ENCODE measurements at places on chromosomes 16 and 17.

DNA sequence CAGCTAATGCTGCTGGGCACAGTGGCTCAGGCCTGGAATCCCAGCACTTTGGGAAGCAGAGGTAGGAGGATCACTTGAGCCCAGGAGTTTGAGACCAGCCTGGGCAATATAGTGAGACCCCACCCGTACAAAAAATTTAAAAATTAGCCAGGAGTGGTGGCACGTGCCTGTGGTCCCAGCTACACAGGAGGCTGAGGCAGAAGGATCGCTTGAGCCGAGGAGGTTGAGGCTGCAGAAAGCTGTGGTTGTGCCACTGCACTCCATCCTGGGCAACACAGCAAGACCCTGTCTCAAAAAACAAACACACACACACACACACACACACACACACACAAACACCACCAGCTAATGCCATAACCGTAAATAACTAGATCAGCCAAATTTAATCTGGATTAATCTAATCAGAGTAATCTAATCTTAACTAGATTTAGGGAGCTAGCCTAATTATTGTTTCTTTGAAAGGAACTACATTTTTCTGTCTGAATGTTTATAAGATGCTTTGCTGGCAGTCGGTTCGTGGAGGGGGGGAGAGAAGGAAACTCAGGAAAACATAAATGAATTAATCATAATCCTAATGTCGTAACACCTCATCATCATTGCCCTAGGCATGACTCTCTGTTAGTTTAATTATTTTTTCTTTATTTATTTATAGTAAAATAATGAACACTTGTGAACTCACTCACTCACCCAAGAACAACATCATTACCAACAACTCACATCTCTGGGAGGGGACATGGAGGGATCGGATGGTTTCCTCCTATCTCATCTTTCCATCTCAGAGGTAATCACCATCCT, 12.5 kb upstream of the RBBP6 start:
- no peak for DNase-seq

DNA sequence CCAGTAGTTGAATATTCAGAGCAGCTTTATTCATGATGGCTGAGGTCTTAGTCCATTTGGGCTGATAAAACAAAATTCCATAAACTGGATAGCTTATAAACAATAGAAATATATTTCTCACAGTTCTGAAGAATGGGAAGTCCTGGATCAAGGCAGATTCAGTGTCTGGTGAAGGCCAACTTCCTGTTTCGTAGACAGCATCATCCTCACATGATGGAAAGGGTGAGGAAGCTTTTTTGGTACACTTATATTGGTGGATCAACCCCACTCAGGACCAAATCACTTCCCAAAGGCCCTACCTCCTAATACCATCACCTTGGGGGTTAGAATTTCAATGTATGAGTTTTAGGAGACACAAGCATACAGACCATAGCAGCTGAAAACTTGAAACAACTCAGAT, 224.2 kb downstream of the CYB561 start:
- no peak for DNase-seq

DNA sequence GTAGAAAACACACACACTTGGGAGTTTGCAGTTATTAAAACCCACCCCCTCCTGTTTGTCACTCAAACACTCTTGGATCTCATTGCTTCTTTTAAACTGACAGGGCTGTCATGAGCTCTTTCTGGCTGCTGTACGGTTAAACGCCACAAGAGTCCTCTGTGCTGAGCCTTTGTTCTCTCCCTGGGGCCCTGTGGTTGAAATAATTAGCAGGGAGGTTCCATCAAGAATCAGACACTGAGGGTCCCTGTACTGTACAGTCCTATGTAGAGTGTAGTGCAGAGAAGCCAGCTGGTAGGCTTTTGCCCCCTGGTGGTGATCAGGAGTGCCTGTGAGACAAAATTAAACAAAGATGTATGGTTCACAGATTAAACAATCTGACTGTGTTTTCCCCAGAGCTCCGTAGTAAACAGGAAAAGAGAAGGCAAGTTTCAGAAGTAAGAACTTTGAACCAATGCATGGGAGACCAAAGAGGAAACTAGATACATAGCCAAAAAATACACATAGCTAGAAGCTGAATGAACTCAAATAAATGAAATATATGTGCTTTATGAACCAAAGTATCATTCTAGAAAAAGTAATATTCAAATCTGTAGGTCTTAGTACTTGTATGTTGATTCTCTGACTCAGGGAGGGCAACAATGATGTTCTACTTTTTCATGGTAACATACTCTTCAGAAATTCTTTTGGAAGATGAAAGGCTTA, 1.4 kb upstream of the SSH2 start:
- peak; percentile 82 for DNase-seq

DNA sequence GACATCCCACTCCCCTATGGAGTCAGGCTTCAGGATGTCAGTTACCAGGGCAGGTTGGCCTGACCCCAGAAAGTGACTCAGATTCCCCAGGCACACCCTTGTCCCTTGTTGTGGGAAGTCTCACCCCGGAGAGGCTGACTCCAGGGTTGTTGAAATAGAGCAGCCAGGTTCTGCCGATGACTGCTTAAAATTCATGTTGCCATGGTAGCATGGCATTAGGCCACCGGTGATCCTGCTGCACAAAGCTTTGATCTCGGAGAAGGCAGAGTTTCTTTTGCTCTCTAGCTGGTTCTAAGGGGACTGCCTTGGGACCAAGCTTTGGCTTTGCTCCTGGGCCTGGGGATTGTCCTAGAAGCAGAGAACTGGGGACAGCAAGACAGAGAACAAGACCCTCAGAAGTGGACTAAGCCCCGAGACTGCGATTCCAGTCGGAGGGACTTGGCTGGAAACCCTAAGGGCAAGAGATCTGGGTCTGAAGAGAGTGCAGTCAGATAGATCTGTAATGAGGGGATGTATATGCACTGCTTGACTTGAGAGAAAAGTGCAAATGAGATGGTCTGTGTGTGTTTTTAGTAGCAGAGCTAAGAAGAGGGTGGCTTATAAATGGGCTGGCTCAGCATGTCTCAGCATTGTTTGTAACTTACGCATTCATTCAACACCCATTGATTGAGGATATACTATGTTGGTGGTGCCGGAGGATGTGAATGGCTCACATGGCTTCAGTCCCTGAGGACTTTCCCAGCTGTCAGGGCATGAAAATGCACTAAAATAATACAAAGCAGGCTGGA, 106.9 kb downstream of the RGS9 start:
- no peak for DNase-seq

GRCh38 chr16:27620541-27620940, 70.6 kb downstream of the KATNIP start:
- no peak for DNase-seq

DNA sequence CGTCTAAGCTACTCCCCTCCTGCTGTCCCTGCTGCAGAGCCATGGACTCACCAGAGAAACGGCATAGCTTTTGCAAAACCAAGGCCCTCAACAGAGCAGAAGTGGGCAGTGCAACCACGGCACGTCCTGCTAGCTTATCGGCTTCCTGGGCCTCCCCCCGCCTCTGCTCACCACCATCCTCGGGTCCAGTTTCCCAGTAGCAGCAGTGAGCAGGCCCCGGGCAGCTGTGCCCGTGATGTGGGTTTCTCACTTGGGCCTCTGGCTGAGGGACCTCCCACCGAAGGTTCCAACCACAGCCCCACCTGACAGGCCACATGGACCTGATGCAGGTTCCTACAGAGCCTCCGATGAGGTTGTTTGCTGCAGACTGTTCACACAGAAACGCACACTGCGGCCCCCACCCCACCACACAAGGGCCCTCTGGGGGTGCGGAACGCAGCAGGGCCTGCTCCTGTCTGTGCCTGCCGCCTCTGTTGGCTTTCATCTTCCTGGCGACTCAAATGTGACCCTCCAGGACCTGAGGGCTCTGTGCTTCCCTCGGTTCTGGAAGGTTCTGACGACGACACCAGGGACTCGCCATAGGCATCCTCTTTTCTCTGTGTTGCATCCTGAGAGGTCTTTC, 24.8 kb downstream of the PDIA2 start:
- no peak for DNase-seq

GRCh38 chr17:59315866-59316265, 15.6 kb upstream of the YPEL2 start:
- no peak for DNase-seq

- no peak for DNase-seq
Observed at GRCh38 chr17:18262641-18263040, 2.2 kb downstream of the MIEF2 start.

DNA sequence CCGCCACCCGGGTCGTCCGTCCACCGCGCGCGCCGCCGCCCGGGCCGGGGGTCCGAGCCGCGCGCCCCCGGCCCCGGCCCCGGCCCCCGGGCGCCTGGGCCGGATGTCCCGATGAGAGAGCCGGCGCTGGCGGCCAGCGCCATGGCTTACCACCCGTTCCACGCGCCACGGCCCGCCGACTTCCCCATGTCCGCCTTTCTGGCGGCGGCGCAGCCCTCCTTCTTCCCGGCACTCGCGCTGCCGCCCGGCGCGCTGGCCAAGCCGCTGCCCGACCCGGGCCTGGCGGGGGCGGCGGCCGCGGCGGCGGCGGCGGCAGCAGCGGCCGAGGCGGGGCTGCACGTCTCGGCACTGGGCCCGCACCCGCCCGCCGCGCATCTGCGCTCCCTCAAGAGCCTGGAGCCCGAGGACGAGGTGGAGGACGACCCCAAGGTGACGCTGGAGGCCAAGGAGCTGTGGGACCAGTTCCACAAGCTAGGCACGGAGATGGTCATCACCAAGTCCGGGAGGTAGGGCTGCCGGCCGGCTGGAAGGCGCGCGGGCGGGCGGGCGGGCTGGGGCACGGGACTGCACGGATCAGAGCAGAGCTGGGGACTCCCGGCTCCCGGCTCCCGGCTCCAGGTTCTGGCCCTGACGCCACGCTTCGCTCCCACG, 548 bp downstream of the TBX2 start:
- no peak for DNase-seq

DNA sequence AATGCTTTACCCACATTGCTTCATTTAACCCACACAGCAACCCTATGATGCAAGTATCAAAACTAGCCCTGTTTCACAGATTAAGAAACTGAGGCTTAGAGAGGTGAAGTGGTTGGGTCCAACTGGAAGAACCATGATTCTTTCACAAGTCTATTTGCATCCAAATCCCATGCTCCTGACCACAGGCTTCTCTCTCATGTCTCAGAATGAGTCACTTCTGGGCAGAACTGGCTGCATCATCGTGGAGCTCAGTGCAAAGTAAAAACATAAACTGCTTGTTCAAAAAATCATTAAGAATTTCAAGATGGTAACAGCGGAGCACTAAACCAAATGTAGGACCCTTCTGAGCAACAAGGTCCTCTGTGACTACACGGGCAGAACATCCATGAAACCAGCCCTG, 20.2 kb upstream of the CES1 start:
- no peak for DNase-seq

DNA sequence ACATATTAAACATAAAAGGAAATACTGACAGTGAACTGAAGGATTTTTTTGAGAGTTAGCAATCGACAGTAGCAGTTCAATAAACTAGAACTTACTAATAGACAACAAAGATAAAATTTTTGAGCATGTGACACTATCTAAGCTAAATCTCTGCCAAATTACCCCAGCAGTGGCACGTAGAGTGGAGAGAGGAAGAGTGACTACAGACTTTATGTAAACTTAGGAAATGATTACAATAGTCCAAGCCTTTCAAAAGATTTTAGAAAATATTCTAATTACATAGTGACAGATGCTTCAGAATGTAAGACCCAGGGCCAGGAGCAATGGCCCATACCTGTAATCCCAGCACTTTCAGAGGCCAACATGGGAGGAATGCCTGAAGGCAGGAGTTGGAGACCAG, 52.4 kb downstream of the CFDP1 start:
- no peak for DNase-seq

- no peak for DNase-seq
Observed at GRCh38 chr17:10633738-10634379, 23.2 kb downstream of the MYH3 start.

DNA sequence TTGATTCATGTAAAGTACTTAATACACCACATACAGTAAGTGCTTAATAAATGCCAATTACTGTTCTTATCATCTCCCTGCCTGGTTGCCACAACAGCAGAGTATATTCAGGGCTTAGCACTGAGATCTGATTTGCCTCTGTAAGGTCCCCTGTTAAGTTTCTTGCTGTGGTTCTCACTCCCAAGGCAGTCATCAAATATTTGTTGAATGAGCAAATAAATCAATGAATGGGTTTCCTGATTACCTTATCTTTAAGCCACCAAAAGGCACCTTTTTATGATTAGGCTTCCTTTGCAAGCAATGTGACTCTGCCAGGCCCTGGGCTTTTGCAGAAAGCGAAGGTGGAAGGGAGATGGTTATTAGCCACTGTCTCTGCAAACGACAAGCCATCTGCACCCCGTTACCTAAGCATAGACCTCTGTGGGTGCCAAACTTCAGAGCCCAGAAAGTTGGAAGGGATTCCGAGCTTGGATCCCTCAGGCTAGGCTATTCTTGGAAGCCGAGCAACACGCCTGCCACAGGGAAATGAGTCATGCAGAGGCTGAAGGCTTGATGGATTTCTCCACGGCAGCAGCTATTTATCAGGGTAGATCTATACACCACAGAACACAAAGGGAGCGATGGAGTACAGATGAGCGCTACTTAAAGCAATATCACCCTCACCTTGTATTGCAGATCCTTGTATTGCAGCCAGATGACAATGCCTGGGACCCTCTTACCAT, 102.0 kb downstream of the GRIN2A start:
- DNase-seq, result no peak

Data from activated CD8-positive, alpha-beta memory T cell treated with anti-CD3 and anti-CD28 coated beads, Interleukin-2, amount 10 ng/mL, durations not matched to agents 7 days and 5 days (primary cell).